Breast epithelium (tissue), 4 donors: ENCODE measurements at places on chromosomes 2 and 18.
A peak's percentile ranks its signal among the peaks of the same experiment; 100 is the strongest.

DNA sequence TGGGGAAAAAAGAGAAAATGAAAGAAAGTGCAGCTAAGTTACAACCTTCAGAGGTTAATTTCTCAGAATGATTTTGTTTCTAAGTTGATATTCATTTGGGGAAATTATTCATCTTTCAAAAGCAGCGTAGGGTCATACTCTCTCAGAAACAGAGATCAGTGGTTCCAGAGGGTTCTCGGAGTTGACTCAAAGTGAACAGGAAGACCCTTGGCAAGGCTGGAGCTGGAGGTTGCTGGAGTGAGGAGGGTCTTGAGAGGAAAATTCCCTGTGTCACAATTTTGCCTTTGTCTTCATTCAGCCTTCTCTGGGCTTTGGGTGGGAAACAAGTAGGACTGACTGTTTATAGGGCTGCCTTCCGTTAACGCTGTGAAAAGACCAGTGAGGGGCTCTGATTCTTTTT lies 168.2 kb downstream of the ICOS start:
- H3K27ac ChIP-seq = no peak overlapping the region
- no peak overlapping the region for H3K4me3 ChIP-seq
- no peaks in the 10 kb centered on the region for H3K4me1 ChIP-seq
- no peaks in the 10 kb centered on the region for H3K36me3 ChIP-seq
- DNase-seq = no peak

DNA sequence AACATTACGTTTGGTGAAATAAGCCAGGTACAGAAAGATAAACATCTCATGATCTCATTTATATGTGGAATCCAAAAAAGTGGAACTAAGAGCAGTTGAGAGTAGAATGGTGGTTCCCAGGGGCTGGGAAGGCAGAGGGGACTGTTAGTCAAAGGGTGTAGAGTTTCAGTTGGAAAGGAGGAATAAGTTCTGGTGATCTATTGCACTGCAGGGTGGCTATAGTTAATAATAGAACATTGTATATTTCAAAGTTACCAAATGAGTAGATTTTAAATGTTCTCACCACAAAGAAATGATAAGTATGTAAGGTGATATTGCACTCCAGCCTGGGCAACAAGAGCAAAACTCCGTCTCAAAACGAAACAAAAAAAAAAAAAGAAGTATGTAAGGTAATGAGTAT lies 260.1 kb upstream of the RAB6C start:
- H3K27ac ChIP-seq = no peak overlapping the region
- H3K4me1 ChIP-seq = no peaks in the 10 kb centered on the region
- no peak overlapping the region for H3K4me3 ChIP-seq
- peaks cover 7% of the 10 kb centered on the region for H3K27me3 ChIP-seq

DNA sequence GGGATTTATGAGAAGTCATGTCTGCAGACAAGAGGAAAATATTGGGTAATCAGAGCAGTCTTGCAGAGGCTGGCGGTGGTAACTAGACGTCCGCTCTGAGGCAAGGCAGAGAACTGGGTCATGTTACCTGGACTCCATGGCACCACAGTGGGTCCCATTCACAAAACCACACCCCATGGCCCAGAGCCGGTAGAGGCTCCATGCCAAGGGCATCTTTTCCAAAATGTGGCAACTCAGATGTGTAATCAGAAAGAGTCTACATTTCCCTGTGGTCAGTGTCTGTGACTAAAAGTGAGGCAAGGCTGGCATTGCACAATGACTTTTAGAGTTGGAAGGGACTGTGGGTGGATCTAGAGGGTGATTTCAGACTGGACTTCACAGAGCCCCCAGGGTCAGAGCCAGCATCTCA lies 113.1 kb downstream of the MREG start:
- H3K4me3 ChIP-seq = no peak overlapping the region
- no peaks in the 10 kb centered on the region for H3K4me1 ChIP-seq
- no peaks in the 10 kb centered on the region for H3K36me3 ChIP-seq
- H3K27ac ChIP-seq = no peak overlapping the region
- no peaks in the 10 kb centered on the region for H3K27me3 ChIP-seq
- no peak for DNase-seq

DNA sequence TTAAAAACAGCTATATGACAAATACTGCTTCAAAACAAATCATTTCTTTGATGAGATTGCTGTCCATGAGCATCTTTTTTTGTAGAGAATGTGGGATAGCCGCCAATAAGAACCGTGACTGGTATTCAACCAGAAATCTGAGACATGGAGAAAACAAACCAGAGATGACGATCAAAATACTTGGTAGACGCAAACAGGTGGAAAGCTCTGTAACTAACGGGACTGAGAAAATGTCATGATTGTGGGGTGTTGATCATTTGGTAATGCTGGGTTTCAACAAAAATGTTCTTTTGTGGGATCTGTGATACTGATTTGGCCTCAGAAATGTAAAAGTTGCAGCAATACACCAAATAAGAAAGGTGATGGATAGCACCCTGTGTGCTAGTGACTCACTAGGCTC lies 364.8 kb downstream of the NYAP2 start:
- no peaks in the 10 kb centered on the region for H3K4me1 ChIP-seq
- H3K4me3 ChIP-seq = no peak overlapping the region
- H3K27ac ChIP-seq = no peak overlapping the region

GRCh38 chr2:135030826-135031225 lies 16.4 kb downstream of the MAP3K19 start:
- H3K36me3 ChIP-seq = no peaks in the 10 kb centered on the region
- H3K27ac ChIP-seq = no peak overlapping the region
- no peaks in the 10 kb centered on the region for H3K27me3 ChIP-seq
- DNase-seq = no peak
- H3K4me3 ChIP-seq = no peak overlapping the region

DNA sequence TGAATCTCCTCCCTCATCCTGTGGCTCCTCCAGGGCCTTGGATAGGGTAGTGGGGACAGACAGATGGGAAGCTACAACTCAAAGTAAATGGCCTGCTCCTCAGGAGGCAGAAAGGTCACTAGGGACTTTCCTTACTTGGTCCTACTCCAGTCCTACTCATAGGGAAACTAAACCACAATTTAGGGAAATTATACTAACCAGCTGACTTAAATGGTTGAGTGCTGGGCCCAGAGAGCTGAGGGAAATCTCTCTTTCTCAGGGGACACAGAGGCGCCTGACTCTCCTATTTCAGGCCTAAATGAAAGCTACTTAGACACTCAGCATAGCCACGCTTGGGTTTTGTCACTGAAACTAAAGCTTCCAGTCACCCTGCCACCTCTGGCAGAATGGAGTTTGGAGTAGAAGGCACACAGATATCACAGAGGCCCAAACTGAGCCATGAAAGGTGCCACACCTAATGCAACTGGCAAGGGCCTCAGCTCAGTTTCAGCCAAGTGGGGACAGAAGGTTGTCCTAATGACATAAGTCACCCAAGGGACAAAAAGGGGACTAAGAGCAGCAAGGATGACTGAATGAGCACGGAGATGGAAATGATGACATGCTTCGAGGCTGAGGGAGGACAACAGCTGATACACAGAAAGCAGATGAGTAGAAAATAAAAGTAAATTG lies 24.0 kb downstream of the CERKL start:
- H3K36me3 ChIP-seq = no peaks in the 10 kb centered on the region
- no peaks in the 10 kb centered on the region for H3K4me1 ChIP-seq
- H3K27ac ChIP-seq = no peak overlapping the region

DNA sequence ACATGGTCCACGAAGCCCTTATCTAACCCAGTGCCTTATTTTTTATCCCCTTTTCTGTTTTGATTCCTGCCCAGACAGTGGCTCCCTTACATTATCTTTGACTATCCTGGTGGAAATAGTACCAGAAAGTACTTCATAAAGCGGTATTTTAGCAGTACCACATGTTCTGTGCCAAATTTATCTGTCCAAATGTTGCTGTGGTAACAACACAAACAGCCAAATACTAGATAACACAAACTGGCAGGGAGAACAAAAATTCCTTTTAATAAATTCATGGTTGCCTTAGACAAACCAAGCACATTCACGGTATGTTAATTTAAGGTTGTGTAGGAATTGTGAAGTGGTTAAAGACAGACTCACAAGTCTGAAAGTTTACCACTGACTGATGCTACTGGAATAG lies 187.9 kb upstream of the LHCGR start:
- DNase-seq = no peak
- H3K4me1 ChIP-seq = no peaks in the 10 kb centered on the region
- no peaks in the 10 kb centered on the region for H3K36me3 ChIP-seq
- H3K27ac ChIP-seq = no peak overlapping the region
- no peak overlapping the region for H3K4me3 ChIP-seq

- no peaks in the 10 kb centered on the region for H3K36me3 ChIP-seq
- no peak for DNase-seq
- no peak overlapping the region for H3K4me3 ChIP-seq
- H3K27ac ChIP-seq = no peak overlapping the region
Observed at GRCh38 chr2:224875153-224875552, 159.0 kb upstream of the CCDC195 start.

DNA sequence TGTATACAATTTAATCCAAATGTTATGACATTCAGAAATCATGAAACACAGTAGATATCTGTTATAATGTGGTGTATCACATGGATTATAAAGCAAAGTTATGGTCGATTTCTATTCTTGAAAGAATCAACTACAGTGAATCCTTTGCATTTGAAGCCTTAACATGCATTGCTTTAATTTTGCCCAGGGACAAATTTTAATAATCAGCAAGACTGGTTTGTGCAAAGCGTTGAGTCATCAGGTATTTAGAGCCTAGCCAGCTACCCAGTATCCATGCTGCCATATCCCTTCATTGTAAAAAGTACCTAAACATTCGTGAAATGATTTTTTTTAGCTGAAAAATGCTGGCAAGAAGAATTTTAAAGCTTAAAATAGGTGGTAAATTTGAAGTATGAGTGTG lies 8.9 kb upstream of the SPDYA start:
- H3K4me3 ChIP-seq = no peak overlapping the region
- H3K27me3 ChIP-seq = no peaks in the 10 kb centered on the region
- no peaks in the 10 kb centered on the region for H3K36me3 ChIP-seq
- H3K27ac ChIP-seq = no peak overlapping the region
- H3K4me1 ChIP-seq = no peaks in the 10 kb centered on the region
- no peak for DNase-seq

DNA sequence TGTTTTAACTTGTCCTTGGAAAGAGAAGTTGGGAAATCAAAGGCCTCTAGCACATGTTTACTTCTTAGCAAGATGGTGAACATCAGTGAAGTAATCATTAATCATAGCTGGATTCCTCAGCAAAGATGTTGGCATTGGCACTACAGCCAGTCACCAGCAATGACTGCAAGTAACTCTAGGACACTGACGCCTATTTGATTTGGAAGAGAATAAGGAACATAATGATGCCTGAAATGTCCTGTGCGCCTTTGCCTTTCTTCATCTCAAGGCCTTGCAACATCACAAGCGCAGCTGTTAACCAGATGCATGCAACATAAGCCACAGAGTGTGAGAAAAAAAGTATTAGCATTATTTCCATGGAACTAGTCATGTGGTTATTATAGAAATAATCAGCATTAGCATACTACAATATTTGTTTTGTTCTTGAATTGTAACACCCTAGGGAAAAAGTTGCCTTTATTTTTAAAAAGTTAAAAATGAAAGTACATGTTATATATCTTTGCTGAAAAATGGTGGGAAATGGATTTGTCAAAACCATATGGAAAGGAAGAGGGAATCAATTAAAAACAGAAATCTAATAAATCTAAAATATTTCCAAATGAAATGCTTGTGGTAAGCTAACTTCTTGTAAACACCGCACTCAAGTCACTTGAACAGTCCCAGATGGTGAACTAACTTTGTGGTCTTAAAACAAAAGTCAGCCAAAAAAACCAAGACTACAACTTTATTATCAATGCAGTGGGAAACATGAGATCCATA lies 55.6 kb downstream of the THADA start:
- no peaks in the 10 kb centered on the region for H3K27me3 ChIP-seq
- DNase-seq = peak; percentile 72
- H3K36me3 ChIP-seq = no peaks in the 10 kb centered on the region
- no peaks in the 10 kb centered on the region for H3K4me1 ChIP-seq
- no peak overlapping the region for H3K4me3 ChIP-seq

GRCh38 chr2:20533993-20534622 lies 87.2 kb downstream of the RHOB start:
- H3K27me3 ChIP-seq = no peaks in the 10 kb centered on the region
- no peak for DNase-seq
- no peak overlapping the region for H3K27ac ChIP-seq
- no peaks in the 10 kb centered on the region for H3K4me1 ChIP-seq
- H3K36me3 ChIP-seq = no peaks in the 10 kb centered on the region

GRCh38 chr2:181430406-181431118 lies 26.6 kb upstream of the ITGA4 start:
- H3K36me3 ChIP-seq = no peaks in the 10 kb centered on the region
- H3K4me1 ChIP-seq = no peaks in the 10 kb centered on the region
- H3K27me3 ChIP-seq = no peaks in the 10 kb centered on the region
- no peak for DNase-seq
- no peak overlapping the region for H3K4me3 ChIP-seq

- DNase-seq = no peak
- H3K4me3 ChIP-seq = no peak overlapping the region
- no peaks in the 10 kb centered on the region for H3K27me3 ChIP-seq
- no peak overlapping the region for H3K27ac ChIP-seq
Observed at GRCh38 chr2:128342550-128342949, 23.9 kb upstream of the HS6ST1 start.

DNA sequence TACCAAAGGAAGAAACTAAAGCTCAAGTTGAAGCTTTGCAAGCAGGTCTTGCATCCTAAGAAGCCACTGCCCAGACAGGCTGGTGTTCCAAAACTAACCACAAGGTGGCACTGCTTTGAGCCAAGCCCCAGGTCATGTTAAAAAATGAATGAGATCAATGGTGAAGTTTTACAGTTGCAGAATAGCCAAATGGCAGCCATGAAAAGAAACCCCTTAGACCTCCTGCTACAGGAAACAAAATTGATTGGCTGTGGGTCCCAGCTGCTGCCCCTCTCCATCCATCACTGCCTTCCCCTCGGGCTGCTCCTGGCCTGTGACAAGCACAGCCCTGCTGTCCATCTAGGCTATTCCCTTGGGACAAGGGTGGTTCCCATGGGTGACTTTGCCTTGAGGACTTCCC lies 20.7 kb upstream of the MREG start:
- DNase-seq = peak; percentile 43
- H3K27ac ChIP-seq = no peak overlapping the region
- H3K36me3 ChIP-seq = no peaks in the 10 kb centered on the region
- no peaks in the 10 kb centered on the region for H3K27me3 ChIP-seq

DNA sequence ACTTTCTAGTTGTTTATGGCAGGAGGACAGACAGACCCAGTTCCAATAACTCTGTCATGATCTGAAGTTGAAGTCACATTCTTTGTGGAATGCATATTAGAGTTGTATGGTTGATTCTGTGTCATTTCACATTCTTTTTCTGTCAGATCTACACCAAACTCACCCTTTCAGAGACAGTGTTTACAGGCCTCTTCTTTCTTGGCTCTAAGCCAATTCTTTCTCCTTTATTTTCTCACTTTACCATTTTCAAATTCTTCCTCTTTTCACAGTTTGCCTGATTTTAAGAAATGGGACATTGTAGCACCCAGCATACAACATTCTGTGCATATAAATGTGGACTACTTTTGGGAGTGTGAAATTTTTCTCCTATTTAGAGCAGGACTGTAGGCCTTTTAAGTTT lies 103.7 kb downstream of the CCDC85A start:
- no peak for DNase-seq
- no peak overlapping the region for H3K27ac ChIP-seq
- no peak overlapping the region for H3K4me3 ChIP-seq
- no peaks in the 10 kb centered on the region for H3K27me3 ChIP-seq
